8988T (cell line): ENCODE measurements at places on chromosomes 4 and X.

DNA sequence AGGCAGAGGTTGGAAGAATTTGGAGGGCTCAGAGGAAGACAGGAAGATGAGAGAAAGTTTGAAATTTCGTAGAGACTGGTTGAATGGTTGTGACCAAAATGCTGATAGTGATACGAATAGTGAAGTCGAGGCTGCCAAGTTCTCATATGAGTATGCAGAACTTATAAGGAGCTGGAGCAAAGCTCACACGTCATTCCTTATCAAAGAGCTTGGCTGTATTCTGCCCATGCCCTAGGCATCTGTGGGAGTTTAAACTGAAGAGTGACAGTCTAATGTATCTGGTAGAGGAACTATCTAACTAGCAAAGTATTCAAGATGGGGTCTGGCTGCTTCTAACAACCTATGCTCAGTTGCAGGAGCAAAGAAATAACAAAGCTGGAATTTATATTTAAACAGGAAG lies 102.1 kb downstream of the PCDH18 start:
- no peak for DNase-seq

GRCh38 chr4:80592950-80593349 lies 257.4 kb downstream of the CFAP299 start:
- no peak for DNase-seq

DNA sequence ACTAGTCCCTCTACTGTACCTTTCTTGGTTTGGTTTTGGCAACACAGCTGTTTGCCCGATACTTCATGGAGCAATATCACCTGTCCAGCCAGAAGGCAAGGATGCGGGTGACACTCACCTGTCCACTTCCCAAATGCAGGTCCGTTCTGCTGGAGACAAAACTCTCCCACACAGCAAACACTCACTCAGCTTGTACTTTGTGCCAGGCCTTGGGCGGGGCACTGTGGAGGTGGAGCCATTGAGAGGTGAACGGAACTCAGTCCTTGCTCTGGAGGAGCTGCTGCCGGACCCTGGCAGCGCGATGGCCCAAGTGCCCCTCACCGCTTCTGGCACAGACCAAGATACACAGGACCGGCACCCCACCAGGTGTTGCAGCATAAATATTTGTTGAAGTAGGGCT lies 15.3 kb upstream of the HMGB3 start:
- DNase-seq: no peak

DNA sequence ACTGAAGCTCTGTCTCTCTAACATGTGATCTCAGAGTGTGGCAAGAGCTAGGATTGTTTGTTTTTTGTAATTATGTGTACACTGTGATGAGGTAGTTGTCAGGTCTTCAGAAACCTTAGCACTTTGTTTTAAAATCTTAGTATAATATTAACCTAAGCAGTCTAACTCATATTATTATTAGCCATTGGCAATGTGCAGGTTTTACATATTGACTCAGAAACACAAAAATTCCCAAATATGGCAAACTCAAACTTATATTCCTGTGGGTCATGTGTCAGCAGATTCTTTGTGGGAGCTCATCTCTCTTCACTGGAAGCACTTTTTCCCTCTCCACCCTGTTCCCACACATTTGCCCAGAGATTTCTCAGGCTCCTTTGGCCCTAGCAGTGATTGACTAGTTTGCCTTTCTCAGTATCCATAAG lies 8.2 kb upstream of the PWWP3B start:
- no peak for DNase-seq

DNA sequence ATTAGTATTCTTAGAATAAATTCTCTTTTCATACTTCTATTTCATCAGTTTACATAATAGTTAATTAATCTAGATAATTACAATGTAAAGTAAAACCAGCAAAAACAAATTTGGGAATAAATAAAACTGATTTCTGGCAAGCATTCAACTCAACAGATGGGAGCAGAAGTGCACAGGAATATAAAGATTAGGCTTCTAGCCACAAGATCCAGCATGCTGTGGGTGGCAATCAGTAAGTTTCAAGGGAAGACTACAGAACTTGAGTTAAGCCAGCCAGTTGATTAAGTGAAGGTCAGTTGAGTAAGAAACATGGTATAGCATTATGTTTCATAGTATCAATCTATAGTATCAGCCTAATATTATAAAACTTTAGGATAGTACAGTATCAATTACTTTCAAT lies 324.2 kb upstream of the AADAT start:
- DNase-seq: no peak

- no peak for DNase-seq
Observed at GRCh38 chrX:130654409-130654950, 248.5 kb downstream of the ENOX2 start.

DNA sequence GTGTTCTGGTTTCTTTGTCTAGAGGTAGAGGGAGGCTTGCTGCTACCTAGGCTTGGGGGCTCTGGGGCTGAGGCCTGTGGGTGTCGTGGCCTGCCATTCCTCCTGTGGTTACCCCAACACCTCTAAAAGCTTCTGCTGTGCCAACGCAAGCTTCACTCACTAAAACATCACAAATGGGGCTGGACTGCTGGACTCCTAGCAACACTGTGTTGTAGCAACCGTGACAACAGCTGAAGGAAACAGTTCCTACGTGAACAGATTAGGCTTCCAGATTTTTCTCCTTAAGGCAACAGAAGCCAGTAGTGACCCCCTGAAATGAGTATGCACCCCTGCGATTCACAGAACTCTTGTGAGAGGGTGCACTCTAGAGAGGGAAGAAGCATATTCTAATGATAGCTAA lies 138.3 kb upstream of the TEX13D start:
- DNase-seq: no peak

DNA sequence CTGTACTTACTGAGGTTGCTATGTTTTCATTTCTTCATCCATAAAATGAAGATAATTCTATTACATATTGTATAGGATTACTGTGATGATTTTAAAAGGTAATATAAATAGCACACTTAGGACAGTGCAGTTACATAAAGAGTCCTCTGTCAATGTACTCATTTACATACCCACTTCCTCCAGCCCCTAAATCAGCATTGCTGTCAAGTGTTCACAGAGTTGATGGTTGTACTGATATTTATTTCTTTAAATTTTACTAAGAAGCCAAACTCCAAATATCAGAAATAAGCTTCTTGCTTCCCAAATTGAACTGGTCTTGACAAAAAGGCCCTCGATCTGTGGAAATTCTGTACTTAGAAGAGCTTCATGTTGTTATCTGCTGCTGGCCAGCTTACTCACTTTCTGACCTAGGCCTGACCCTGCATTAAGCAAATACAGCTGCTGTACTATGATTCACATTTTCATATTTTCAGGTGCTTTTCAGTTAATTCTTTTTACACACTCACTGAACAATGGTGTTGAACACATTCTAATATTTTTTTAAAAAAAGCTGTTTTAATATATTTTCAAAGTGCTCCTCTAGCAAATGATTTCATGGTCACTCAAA lies 259.6 kb downstream of the UNC5C start:
- DNase-seq: no peak

DNA sequence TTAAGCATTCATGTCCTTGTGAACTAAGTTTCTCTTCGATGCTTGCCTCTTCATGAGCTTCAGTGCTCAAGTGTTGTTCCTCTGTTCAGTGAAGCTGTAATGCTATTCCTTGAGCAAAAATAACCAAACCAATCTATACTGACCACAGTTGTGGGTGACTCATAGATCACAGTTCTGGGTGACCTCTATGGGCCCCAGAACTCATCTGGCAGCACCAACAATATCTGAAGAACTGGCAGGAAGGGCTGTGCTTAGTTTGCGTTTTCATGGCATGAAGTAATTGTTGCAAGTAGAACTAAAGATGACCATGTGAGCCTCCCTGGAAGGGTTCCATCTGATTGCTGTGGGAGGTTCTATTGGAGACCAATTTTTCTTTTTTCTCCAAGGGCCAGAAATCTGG lies 106.2 kb downstream of the CCNG2 start:
- no peak for DNase-seq

GRCh38 chr4:122100508-122100907 lies 51.6 kb upstream of the BLTP1 start:
- DNase-seq: no peak

GRCh38 chrX:128309311-128309710 lies 257.1 kb upstream of the ACTRT1 start:
- DNase-seq: no peak

DNA sequence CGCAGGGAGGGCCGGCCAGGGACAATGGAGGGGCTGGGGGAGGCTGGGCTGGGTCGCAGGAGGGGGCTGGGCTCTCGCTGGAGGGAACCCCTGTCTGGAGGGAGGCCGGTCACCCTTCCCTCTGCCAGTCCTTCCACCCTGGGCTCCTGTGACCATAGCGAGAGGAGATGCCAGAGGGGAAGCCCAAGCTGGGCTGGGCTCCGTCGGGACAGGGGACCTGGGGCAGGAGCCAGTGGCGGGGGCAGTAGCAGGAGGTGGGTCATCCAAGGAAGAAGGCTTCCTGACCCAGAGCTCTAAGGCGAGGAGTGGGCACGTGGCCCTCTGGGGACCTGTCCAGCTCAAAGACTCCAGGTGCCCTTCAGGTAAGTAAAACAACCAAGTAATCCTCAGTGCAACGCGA lies 16.9 kb downstream of the CTAG1B start:
- DNase-seq: no peak

GRCh38 chrX:456551-457291 lies 70.0 kb upstream of the PPP2R3B start:
- no peak for DNase-seq

DNA sequence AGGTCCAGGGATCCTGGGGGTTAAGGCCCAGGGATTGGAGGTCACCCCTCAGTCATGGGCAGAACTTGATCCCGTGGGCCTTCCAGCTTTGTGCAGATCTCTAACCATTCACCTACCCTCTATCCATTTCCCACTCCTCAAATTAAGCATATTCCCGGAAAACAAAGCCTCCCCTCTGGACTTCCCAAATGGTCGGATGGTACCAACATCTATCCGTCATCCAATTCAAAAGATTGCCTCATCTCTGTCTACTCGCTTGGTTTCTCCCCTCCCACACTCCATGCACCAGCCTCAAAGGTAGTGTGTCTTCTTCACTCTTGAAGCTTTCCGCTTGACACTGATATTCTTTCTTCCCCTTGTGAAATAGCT lies 473 bp upstream of the BCLAF3 start:
- DNase-seq: no peak

DNA sequence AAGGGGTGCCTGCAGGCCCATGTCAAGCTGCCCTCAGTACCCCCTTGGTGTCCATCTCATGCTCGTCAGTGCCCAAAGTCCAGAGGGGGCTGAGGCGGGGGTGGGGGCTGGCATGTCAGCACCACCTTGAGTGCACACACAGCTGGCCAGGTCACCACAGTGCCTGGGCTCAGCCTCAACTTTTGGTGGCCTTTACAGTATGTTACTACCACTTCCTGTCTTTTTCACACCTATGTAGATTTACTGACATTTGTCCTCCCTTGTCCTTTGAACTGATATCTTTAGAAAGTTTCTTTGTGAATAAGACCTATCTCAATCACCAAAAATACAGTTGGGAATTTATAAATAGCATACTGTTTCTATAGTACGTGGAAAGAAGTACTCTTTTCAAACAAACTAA lies 58.7 kb upstream of the NPNT start:
- DNase-seq: no peak

- DNase-seq: peak; percentile 77
Observed at GRCh38 chrX:40169193-40170101, 71.7 kb upstream of the BCOR start.

- no peak for DNase-seq
Observed at GRCh38 chr4:121822796-121823504, 733 bp downstream of the CCNA2 start.

- no peak for DNase-seq
Observed at GRCh38 chr4:65242156-65242846, 428.0 kb downstream of the EPHA5 start.

- no peak for DNase-seq
Observed at GRCh38 chrX:38061335-38061734, 55.0 kb downstream of the SYTL5 start.

DNA sequence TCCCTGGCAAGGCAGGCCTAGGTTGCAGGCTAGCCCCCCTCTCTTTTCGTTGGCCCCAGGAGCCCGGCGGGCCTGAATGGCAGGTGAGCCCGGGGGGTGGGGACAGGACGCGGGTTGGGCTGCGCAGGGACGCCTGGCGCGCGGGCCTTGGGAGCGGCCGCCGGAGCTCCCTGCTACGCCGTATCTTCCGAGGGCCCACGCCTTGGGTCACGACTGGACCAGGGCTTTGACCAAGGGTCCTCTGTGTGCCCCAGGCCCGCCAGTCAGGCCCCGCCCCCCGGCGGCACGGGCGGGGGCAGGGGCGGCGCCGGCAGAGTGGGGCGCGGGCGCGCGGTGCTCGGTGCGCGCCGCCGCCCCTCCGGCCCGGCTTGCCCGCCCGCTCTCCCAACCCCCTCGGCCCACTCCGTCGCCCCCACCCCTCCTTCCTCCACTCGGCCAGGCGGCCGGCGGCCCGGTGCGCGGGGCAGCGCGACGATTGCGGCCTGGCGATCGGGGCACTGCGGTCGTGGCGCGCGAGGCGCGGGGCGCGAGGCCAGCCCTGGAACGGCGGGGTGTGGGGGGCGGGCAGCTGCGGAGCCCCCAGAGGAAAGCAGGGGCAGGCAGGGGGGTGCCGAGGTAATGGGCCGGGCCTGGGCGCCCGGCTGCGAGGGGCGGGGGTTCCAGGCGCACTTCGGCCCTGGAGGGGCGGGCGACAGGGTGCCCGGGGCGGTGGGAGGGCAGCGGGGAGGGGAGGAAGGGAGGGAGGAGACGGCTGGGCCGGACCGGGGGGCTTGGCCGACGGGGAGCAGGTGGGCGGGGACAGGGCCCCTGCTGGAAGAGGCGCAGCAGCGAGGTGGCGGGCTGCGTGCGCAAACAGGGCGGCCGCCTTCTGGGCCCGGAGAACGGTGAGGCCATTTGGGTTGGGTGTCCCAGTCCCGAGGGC lies at the start of gene PRRG3:
TSS of gene PRRG3 (plus strand) at position 798 of the 922 bp plus-strand sequence. CDS start 3,357 bp downstream, outside the sequence.
- no peak for DNase-seq

DNA sequence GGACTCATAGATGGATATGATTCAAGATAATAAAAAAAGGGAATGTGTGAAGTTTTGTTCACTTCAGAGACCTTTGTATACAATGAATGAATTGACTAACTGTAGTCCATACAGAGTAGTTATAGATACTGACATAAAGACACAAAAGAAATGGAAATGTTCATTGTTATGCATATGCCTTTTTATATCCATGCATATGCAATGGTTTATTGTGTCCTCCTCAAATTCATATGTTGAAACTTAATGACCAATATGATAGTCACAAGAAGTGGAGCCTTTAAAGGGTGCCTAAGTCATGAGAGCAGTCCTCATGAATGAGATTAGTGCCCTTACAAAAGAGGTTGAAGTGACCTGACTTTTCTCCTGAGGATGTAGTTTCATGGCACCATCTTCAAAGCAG lies 467.5 kb upstream of the NDST4 start:
- no peak for DNase-seq

GRCh38 chr4:61500883-61501282 lies 300.8 kb downstream of the ADGRL3 start:
- no peak for DNase-seq
